Stimulated activated CD8-positive, alpha-beta memory T cell treated with anti-CD3 and anti-CD28 coated beads, Interleukin-4, amount 100 ng/mL, for 48 hours (primary cell): ENCODE measurements at places on chromosomes 2 and 18.

DNA sequence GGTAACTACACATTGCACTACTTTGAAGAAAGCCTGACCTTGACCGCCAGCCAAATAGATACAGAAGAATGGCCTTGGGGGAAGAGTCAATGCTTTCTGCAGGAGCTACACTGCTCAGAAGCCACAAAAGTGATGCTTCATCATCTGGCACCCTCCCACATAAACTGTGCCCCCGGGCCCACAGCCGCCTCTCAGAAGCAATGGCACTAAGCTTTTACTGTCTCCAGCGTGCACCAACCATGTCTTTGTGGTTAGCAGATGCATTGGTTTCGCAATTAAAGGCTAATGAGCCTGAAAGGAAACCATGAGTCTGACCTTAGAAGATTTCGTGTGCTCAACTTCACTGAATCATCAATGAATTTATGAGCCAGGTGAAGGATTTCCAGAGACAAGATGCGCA, 209.4 kb upstream of the TRIB2 start:
- DNase-seq = peak; percentile 82

- DNase-seq = no peak
These were observed 69.8 kb upstream of the KCTD1 start for GRCh38 chr18:26618135-26618534.

GRCh38 chr2:69770193-69770702, 28.3 kb downstream of the ANXA4 start:
- DNase-seq = peak; percentile 47

- no peak for DNase-seq
These were observed 25.8 kb downstream of the PTPN18 start for GRCh38 chr2:130381619-130382018.

GRCh38 chr2:226351711-226352110, 447.9 kb downstream of the IRS1 start:
- DNase-seq = no peak
